ENCODE measurements at places on chromosomes 6 and 20.

GRCh38 chr20:37841389-37841788 is 61.5 kb upstream of the VSTM2L start:
- no peak for DNase-seq

DNA sequence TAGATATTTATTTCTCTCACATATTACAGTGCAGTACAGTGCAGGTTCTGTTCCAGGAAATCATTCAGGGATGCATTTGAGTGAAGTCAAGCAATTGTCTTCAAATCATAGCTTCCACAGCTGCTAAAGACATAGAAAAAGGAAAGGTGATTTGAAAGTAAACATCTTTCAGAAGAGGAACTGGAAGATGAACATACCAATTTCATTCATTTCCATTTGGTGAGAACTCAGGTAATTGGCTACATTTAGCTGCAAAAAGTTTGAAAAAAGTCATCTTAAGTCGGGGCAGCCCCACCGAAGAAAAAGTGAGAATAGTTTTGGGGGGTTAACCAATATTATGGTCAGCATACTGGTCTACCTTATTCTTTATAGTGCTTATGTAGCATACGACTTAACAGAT is 61.4 kb upstream of the IL20RA start:
- DNase-seq, result no peak

- DNase-seq, result no peak
Measured at GRCh38 chr6:35492974-35493284, 4.0 kb downstream of the TEAD3 start.

DNA sequence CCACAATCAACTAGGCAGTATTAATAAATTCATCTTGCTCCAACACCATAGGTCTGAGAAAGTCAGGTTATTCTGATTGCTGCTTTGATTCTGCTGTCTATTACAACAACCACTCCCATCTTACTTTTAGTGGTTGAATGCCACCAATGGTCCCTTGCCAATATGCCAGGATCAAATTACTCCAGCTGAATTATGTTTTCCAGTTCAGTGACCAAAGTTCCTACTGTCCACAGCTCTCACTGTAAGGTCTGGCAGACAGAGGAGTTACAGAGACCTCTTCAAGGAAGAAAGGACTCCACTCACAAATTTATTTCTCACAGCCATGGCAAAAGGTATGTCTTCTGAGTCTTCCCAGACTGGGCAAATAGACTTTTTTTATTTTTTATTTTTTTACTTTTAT is 557.0 kb downstream of the HAO1 start:
- no peak for DNase-seq

DNA sequence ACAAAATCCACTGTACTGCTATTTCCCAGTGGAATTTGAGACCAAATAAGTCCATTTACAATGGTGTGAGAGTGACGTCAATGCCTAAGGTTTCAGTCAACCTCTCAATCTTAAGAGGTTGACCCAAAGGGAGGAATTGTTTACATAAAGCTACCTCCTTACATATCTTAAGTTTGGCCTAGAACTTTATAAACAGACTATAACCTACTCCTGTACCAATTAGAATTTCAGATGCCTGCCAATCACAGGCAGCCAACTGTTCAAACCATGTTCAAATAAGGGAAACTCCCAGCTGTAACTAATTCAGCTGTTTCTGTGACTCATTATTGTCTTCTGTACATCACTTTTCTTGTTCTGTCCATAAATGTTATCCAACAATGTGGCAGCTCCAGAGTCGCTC is 14.5 kb downstream of the LGSN start:
- no peak for DNase-seq

DNA sequence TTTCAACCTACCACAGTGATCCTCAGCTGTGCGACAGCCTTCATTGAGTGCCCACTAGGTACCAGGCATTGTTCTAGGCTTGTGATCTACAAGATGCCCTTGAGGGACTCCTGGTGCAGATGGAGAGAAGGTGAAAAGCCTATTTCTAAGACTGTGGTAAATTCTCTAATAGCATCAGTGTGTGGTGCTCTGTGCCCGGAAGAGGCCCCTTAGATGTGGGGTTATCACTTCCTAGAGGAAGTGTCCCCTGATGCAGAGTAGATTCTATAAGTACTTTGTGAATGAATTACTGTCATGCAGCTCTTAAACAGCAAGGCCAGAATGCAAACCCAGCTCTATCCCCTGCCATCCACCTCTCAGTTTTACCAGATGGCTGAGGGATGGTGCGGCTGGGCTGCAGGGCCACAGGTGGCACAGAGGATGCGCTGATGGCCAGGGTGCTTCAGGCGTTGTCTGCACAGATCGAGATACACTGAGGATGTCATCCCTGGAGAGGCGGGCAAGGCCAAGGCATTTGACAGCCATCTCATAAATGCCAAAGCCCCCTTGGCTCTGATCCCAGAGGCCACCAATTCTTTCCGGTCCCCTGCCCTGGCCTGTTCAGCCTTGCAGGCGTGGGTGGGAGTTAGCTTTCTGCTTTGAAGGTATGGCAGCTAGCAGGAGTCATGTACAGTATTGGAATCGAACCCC is 96.7 kb downstream of the TOX2 start:
- DNase-seq, result no peak

- DNase-seq, result no peak
Measured at GRCh38 chr6:6920114-6920986, 187.4 kb upstream of the RREB1 start.

DNA sequence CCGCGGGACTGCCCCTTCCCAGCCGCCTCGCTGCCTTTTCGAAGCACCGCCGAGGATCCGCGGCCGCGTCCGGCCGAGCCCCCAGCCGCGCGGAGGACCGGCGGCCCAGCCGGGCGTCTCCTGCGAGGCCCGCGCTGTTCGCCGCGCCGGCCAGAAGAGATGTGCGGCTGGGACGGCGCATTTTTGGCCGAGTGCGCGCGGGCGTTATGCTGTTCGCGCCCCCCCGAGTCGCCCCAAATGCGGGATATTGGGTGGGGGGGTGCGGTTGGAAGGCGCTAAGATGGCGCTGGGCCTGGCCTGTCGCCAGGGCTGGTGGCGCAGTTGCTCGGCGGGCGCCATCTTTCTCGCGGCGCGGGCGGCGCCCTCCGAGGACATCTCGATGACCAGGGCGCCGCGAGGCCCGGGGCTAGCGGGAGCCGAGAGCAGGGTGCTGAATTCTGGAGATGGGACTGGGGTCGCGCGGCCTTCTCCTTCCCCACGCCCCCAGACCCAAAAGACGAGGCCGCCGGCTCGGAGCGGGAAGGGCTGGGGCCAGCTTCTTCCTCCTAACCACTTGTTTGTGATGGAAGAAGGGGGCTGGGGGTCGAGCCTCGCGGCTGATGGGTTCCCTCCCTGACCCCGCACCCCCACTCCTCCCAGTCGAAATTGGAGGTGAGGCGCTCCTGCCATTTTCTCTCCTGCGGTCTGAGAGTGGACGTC is 1.5 kb downstream of the BICRAL start:
- DNase-seq, result peak; percentile 84

DNA sequence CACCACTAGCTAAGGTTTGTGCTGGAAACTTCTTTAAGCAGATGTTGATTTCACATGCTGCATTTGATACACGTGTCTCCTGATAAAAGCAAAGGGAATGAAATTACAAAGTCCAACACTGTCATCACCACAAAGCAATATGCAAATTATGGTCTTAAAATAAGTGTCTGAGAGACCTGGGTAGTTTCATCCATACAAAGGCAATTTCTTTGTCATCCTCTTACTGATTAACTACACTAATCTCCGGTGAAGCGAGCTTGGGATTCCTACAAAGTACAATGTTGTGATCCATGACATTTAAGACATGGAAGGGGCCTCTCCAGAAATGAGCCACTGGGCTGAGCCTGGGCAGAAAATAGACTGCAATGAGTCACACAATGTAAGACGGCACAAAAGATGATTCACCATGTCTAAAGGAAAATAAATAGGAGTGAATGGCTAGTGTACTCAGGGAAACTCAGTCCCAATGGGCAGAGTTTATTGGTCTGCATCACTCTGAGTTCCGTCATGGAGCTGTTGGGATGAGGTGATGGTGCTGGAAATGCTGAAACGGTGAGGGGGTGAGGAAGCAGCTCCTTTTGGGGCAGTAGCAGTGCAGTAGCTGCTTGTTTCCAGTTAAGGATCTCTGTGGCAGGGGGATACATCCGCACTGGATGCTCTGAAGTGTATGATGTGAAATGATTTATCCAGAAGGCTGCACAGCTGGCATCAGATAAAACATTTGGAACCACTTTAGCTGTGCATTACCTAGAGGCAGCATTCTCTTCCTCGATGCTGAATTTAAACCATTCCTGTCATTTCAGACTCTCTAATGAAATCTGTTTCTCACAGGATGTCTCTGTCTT is 103.3 kb downstream of the IBTK start:
- no peak for DNase-seq

- no peak for DNase-seq
Measured at GRCh38 chr6:53544217-53544469, 758 bp downstream of the GCLC start.

- no peak for DNase-seq
Measured at GRCh38 chr6:139330826-139331500, 39.2 kb upstream of the TXLNB start.

- DNase-seq, result no peak
Measured at GRCh38 chr6:126764671-126765070, 353.8 kb upstream of the RSPO3 start.

DNA sequence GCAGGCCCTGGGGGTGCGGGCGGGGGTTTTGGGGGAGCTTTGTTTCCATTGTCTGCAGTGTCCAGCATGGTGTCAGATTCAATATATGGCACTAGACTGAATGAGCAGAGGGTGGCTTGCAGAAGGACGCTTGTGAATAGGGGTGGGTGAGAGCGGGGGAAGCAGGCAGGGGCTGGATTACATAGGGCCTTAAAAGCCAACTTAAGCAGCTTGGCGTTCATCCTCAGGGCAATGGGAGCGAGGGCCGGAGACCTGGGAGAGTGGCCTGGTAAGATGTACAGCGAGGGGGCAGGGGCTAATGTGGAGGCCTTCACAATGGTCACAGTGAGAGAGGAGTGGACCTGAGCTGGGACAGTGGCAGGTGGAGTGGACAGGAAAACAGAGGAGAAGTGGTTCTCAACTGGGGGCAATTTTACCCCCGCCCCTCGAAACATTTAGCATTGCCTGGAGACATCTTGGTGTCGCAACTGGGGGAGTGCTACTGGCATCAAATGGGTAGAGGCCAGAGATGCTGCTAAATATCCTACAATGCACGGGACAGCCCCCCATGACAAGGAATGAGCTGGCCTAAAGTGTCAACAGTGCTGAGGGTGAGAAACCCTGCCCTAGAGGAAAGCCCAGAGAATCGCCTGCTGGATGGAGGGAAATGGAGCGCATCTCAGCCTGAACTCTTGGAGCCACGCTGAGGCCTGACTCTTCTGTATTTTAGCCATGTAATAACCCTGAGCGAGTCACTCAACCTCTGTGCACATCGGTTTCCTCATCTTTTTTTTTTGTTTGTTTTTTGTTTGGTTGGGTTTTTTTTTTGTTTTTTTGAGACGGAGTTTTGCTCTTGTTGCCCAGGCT is 15.1 kb upstream of the BAK1 start:
- no peak for DNase-seq

GRCh38 chr6:28906669-28907068 is 17.1 kb downstream of the TRIM27 start:
- DNase-seq, result no peak

DNA sequence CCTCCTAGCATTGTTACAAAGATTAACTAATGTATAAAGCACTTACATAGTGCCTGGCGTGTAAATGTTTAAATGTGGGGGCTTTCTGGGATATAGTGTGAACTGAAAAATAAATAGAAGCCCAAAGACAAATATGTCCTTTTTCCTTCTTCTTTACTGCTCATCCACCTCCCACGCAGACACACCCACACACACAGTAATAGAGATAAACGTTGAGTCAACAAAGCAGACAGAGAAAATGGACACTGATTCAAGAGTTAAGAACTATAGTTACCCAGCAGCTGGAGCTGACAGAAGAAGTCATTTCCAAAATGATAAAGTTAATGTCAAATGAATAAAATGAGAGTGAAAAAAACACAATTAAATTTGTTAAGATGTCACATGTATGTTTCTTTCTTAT is 68.3 kb downstream of the FHL5 start:
- peak; percentile 21 for DNase-seq
